ENCODE measurements at places on chromosomes 2 and 18. TPM values are rescaled to one million over a fixed set of nuclear protein-coding genes. Genes with fewer than 3 reads are reported as not detected.
A peak's percentile ranks its signal among the peaks of the same experiment; 100 is the strongest.

- no peak for DNase-seq
Observed at GRCh38 chr2:122634256-122634655, 878.8 kb downstream of the TSN start.

CASP8 gene
- 7.4 TPM for total RNA-seq

- DNase-seq: no peak
Observed at GRCh38 chr18:78180741-78181140, 798.9 kb upstream of the SALL3 start.

- DNase-seq: no peak
Observed at GRCh38 chr2:44944102-44944951, 2.8 kb downstream of the SIX3 start.

CNDP1 gene
- total RNA-seq: not detected

IL36RN gene
- not detected for total RNA-seq

DNA sequence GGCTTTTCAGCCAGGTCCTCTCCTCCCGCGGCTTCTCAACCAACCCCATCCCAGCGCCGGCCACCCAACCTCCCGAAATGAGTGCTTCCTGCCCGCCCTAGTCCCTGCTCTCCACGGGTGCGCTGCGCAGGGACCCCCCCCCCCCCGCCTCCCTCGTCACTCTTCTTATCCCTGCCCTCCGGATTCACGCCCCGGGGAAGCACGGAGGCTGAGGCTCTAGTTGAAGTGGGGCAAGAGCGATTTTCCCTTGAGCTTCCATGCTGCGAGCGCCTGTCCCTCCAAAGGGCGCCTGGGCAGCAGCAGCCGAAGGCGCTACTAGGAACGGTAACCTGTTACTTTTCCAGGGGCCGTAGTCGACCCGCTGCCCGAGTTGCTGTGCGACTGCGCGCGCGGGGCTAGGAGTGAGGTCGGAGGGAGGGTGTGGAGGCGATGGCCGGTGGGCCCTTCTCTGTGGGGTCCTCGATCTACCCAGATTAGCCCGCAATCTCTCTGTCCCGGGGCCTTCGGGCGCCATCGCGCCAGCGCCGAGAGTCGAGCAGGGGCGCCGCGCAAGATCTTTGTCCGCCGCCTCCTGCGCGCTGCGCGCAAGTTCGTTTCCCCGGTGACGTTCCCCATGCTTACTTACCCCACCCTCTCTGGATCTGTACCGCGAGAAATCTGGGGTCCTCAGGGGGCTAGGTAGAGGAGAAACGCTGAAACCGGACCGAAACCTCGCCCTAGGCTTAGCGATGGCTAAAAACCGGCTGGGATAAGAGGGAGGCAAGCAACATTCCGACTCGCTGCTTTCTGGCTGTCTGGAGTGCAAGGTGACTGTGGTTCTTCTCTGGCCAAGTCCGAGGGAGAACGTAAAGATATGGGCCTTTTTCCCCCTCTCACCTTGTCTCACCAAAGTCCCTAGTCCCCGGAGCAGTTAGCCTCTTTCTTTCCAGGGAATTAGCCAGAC lies 677 bp downstream of the GAD1 start:
- no peak for DNase-seq

UGT1A8 gene
- not detected for total RNA-seq

HAT1 gene
- total RNA-seq: 37.4 TPM

DNA sequence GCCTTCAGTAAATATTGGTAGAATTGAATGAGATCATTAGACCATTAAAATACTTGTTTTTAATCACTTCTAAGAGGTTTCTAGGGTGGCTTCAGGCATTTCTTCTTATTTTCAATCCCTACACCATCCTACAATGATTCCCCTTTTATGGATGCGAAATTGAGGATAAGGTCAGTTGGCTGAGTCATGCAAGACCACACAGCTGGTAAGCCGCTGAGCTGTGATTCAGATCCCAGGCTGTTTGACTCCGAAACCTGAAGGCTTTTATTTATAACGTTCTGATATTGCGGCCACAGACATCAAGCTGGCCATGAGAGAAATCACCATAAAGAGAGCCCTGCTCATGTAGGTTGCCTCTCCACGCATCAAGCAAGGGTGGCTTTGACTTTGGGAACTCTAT lies 133.4 kb downstream of the VAPA start:
- no peak for DNase-seq

GRCh38 chr2:241168366-241168765 lies 18.1 kb downstream of the PPP1R7 start:
- DNase-seq: no peak

- no peak for DNase-seq
Observed at GRCh38 chr2:139518321-139518720, 738.1 kb upstream of the NXPH2 start.

GRCh38 chr18:50573679-50574078 lies 13.8 kb downstream of the MAPK4 start:
- DNase-seq: no peak

ATG16L1 gene
- 17.8 TPM for total RNA-seq

DNA sequence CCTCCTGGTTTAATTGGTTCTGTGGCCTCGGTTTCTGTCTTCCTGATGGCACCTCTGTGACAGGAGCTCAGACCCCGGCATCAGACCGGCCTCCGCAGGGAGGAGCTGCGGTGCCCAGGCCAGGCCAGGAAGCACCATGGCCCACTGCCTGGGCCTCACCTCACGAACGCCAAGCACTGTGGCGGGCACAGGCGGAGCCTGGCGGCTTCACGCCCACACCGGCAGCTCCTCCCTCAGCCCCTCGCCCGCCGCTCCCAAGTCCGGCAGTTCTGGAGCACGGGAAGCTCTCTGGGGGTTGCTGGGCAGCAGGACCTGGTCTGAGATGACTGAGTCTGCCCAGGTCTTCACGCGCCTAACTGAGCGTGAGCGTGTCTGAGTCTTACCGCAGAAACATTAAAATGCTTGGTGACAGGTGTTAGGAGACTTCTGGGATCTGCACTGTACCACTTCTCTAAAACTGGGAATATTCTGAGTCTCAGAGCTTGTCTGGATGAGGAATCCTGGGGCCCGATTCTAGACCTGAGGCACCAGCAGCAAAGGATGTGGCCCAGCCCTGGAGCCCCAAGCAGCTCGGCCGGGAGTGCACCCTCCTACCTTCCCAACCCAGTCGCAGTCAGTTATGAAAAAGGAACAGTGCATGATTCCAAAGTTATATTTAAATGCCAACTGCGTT lies 21.9 kb downstream of the RTP5 start:
- DNase-seq: peak; percentile 3

RAB11FIP5 gene
- 31.8 TPM for total RNA-seq

GRCh38 chr2:179376881-179377280 lies 112.2 kb upstream of the SESTD1 start:
- DNase-seq: no peak

DNA sequence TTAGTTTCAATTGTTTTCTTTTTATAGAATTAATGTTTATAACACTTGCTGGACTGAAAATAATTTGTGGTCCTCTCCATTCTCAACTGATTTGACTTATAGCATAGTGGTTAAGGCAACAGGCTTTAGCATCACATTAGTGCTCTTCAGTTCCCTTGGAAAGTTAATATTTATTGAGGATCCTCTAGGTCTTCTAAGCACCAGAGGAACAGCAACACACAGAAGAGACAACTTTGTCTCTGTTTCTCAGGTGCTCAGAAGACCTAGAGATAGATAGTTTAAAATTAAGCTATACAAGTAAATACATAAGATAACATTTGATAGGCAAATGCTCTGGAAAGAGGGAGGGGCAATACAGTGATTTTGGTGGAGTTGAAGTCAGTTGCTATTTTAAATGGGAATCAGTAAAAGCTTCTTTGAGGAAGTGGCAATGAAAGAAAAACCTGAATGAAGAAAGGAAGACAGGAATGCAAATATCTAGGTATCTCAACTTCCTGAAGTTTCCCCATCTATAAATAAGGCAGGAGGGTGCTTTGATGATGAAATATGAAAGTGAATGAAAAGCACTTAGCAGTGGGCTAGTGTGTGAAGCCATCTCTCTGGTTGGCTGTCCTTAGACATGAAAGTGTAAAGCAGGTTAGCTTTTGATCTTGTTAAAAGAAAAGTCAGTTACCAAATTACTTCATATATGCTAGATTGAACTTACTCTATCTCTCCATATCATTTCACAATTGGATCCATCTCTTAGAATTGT lies 7.9 kb downstream of the NEUROD1 start:
- no peak for DNase-seq

DNA sequence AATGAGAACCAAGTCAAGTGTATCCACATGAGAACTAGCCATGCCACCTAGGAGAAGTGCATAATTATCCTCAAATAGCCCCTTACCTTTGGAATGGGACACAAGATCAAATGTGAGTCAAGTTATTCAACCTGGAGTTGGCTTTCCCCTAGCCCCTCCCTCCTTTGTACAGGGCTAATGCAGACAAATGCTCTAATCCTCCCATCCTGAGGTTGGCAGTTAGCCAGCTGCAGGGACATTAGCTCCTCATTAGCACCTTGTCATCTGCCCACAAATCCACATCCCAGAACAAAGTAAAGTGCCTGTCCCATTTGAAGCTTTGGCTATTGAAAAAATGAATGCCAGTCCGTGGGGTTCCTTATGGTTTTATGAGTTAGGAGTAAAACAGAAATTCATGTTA lies 294.1 kb upstream of the FANCL start:
- DNase-seq: no peak

OR6B2 gene
- not detected for total RNA-seq

GRCh38 chr18:65287652-65288051 lies 463.2 kb upstream of the CDH7 start:
- DNase-seq: no peak

DNA sequence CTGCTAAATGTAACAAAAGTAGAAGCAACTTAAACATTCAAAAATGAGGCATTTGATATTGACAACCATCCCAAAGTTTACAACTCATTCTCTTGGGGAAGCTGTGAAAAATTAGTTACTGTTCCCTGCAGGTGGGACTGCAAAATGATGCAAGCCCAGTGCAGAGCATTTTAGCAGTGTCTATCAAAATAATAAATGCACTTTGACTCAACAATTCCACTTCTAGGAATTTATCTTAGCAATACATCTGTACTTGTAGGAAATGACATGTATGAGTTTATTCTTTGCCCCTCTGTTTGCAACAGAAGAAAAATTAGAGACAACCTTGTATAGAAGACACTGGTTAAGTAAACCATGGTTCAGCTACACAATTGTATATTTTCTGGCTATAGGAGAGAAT lies 48.0 kb upstream of the TLK1 start:
- no peak for DNase-seq

SERPINB11 gene
- not detected for total RNA-seq

CEBPZOS gene
- total RNA-seq: 46.9 TPM

- no peak for DNase-seq
Observed at GRCh38 chr2:96763511-96764252, 3.0 kb downstream of the CNNM4 start.

GRCh38 chr2:166229678-166230023 lies 101.8 kb upstream of the SCN1A start:
- no peak for DNase-seq
